ENCODE measurements at places on chromosomes 7 and 10.

- peak; percentile 66 for DNase-seq
Observed at GRCh38 chr7:82410461-82410860, 33.1 kb downstream of the CACNA2D1 start.

DNA sequence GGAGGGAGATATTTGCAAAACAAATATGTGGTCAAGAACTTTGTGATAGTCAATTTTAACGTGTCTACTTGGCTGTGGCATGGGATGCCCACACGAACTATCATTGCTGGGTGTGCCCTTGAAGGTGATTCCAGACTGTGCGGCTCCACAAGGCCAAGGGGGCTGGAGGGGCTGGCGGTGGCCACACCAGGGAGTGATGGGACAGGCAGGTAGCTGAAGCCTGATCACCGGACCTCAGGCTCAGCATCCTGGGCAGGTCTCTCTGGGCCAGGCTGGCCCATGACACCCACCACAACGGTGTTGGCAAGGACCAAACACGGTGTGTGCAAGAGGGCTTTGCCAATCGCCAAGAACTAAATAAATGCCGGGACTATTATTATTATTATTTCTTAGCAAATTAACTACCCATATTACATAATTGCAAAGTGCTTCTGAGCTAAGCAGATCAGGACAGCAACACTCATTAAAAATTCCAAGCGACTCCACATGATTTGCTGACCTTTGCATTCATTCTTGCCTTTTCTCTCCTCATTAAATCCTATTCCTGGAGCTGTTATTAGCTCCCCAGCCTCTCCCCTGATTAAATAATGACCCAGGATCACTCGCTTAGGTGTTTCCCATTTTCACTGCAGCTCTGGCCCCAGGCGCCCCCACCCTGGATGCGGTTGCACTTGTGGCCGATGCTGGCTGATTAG is 35.4 kb upstream of the PPP2R2D start:
- no peak for DNase-seq

GRCh38 chr7:112255388-112255720 is 48.9 kb downstream of the ZNF277 start:
- no peak for DNase-seq

DNA sequence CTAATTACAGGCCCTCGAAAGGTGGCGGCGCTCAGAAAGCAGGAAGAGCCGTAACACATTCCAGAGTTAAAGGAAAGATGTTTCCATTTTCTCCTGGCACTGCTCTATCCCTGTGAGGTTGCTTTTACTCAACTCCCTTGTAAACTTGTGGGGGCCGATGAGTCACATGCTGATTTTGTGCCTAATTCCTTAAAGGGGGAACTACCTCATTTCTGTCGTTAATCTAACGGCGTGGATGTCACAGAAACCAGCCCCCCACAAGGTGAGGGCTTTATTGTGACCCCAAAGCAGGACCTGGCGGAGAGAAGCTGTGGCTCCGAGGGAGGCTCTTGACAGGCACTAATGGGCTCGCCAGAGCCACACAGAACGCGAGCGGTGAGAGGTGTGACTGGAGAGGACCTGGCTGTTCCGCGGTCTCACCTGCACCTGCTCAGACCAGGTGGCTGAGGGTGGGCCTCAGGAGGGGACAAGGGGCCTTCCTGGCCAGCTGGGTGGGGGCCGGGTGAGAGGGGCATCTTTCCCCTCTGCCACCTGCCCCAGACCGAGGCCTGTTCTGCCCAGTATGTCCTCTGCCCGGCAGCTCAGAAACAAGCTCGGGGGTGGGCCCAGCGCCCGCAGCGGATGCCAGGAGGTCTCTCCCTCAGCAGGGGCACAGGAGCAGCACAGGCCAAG is 50.9 kb downstream of the CALML3 start:
- DNase-seq: no peak

GRCh38 chr10:24969841-24970281 is 17.5 kb upstream of the PRTFDC1 start:
- DNase-seq: no peak

DNA sequence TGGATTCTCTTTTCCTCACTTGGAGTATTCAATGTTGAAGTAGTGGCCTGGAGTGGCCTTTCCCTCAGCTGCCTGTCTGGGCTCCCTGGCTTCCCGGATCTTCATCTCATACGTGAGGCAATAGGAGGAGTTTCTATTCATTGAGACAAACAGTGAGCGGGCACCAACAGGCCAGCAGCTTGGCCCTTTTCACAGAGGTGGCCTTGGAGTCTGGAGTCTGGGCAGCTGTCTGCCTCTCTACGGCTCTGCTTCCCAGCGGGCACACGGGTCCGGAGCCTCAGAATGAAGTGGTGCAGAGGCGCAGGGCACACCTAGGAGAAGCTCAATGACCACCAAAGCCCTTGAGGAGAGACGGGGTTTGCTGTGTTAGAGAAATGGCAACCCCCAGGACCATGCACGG is 169.4 kb downstream of the CCDC3 start:
- no peak for DNase-seq

DNA sequence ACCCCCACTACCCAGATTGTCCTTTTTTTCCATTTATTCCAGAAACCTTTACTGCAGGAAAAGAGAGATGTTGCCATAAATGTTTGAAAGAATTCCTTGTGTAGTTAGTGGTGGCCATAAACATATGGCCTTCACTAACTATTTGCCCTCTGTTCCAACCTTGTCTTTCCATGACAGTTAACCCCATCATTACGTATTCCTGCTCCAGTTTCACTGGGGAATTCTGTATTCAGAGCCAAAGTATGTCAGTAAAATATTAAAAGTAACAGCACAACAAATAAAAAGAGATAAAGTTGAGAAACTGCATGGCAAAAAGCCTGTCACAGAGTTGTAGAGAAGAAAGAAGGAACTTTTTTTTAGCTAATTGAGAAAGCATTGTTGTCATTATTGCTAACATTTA is 261.3 kb downstream of the BICC1 start:
- DNase-seq: no peak

GRCh38 chr7:122767339-122767738 is 64.6 kb upstream of the RNF148 start:
- no peak for DNase-seq

DNA sequence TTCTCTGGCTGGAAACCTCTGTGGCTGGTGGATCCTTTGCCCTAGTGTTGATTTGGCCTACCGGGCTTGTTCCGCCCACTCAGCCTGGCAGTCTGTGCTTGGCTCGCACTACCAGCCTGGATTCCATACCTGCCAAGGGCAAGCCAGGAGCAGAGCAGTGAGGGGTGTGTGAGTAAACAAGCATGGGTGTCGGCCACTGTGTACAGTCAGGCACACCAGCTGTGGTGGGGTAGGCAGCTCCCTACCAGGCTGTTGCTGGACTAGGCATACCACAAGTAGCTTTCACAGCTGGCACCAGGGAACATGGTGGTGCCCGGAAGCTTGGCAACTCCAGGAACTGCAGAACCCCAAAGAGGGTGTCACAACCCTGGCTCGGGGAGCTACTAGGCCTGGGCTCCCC is 942.9 kb upstream of the LRRN3 start:
- no peak for DNase-seq

GRCh38 chr10:19811540-19811939 is 4.7 kb upstream of the PLXDC2 start:
- DNase-seq: no peak

DNA sequence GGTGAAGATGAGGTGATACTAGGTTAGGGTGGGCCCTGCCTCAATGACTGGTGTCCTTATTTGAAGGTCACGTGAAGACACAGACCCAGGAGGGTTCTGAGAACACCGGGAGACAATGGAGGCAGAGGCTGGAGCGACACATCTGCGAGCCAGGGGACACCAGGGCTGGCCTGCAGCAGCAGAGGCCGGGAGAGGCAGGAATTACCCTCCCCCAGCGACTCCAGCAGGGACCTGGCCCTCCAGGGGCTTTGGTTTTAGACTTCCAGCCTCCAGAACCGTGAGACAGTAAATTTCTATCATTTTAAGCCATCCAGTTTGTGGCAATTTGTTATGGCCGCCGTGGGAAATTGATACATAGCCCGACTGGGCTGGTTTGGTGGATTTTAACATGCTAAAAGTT is 152.2 kb downstream of the DNAJB6 start:
- no peak for DNase-seq

DNA sequence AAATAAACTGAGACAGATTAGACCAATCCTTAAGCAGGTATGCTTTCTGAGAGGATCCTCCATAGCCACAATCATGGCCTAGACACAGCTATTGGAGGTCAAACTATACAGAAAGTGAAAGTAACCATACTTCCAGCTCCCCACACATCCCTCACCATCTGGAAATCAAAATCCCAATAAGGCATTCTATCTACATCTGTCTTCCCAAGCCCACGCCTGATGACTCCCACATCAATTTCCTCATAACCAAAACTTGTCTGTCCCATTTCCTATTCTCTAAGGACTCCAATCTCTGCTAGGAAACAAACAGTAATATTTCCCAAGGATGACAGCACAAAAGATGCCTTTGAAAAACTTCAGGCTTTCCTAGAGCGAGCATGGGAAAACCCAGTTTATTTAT is 247.3 kb upstream of the HPS1 start:
- DNase-seq: peak; percentile 23

DNA sequence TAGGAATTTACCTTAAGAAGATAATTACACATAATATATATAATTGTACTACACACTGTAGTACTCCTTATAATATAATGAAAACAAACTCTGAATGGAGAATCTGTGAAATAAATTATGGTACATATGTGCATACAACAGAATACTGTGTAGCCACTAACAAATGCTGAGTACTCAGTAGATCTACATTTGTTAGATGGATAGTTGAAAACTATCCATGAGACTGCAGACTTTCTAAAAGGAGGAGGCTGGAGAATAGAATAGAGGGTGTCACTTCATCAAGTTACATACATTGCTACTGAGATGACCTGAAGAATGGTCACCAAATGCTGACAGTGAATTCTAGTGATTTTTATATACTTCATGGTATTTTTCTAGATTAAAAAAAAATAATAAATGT is 68.7 kb upstream of the OGDHL start:
- no peak for DNase-seq

DNA sequence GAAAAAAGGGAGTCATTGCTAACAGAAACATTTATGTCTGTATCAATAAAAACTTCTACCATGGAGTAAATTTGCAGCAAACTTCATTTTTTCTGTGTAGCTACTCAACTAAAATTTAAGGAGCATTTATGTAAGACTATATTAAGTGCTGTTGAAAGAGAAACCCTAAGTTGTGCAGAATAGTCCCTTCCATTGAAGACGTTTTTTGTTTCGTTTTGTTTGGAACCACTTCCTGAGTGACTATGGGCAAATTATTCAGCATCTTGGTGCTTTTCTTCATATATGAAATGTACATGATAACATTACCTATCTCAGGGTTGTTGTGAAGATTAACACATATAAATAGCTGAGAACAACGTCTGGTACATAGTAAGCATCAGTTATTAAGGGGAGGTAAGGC is 24.3 kb downstream of the SEM1 start:
- no peak for DNase-seq

GRCh38 chr10:23512355-23513058 is 73.6 kb downstream of the OTUD1 start:
- no peak for DNase-seq

DNA sequence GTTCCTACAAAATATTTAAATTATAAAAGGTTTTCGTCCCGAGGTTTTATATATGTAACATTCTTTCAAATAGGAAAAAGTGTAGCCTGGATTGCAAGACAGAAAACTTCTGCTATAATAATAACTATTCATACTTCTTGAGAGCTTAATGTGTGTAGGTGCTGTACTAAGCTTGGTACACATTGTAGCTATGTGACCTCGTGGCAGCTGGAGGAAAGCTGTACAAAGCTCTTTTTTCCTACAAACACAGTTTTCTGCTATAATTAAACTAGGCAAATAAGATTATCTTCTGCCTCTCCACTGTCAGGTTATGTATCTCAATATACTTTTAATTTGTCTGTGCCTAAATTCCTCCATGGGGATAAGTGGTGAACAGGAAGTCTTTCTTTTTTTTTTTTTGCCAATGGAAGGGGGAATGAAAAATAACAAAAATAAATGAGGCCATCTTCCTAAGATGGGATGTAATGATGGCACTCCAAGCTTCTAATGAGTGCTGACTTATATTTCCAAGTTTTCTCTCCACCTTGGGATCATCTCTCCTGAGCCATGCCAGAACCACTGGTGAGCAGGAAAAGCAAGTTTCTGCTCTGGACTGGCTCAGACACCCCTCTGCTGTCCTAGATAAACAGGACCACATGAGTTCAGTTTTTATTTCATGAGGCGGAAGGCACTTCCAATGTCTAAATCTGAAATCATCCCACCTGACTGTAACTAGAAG is 9.9 kb downstream of the SGMS1 start:
- DNase-seq: no peak
